HL-60 (cell line): ENCODE measurements at places on chromosomes 16 and 17.
A peak's percentile ranks its signal among the peaks of the same experiment; 100 is the strongest.

- DNase-seq: no peak
These were observed 15.3 kb upstream of the TNFRSF13B start for GRCh38 chr17:16987066-16987829.

DNA sequence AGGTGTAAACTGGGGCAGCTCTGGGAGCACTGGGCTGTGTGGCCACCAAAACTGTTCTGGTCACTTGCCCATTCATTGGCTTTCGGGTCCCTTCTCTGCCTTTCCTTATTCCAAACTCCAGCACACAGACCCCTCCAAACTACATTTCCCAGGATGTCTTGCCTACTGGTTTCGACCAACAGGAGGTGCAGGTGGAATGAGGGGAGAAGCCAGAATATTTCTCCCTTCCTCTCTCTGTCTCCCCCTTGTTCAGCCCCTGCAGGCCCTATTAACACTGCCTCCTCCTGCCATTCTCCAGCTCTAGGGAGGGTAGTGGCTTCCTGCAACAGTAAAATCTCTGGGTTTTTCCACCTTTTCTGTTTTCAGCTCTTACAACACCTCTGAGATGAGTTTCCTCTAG lies 13.2 kb upstream of the NAGPA start:
- DNase-seq: no peak

DNA sequence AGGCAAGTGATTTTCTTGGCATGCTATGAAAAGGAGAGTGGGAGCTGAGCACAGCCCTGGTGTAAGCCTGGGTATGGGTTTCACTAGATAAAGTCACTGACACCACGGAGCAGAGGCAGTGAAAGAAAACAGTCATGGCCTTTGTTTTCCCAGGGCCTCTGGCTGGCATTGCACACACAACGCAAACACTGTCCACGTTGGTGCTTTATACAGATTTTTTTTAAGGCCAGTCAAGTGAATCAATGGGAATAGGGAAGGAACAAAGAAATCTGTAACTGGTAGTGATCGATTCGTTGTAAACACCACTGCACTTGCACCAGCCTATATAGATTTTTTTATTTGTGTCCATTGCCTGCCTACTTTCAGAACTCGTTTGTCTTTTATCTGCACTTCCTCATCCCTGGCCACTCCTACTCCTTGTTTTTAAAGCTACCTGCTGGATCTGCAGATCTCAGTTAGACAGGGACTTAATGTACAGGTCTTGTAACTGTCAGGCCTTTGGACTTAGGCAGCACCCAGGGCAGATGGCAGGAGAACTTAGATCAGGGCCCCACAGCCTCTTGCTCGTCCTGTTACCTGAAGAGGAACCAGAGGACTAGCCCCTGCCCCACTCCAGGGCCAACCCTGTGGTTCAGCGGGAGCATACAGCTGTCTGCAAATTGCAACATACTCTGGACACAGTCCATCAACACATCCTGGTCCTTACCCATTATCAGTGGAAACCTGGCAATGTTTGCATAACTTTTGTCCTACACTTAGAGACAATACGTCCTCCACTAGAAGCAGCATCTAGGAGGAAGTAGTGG lies 10.6 kb upstream of the TMIGD1 start:
- peak; percentile 94 for DNase-seq

DNA sequence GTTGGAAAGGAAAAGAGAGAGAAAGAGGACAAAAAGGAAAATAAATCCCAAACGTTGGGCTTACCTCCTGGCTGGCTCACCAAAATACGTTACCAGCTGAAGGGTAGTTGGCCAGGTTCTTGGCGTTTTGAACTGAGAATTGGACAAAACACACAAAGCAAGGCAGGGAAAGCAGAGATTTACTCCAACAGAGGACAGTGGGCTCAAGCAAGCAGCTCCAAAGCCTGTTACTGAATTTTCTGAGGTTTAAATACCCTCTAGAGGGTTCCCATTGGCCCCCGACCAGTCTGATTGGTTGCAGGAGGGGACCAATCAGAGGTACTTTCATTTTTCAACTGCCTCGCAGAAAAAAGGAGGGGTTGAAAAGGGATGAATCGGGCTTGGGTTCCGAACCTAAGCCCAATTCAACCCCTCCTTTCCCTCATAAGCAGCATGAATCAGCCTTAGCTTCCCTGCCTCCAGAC lies 55.6 kb upstream of the ALOX12 start:
- DNase-seq: no peak

GRCh38 chr16:53600126-53600525 lies 97.1 kb upstream of the AKTIP start:
- no peak for DNase-seq

GRCh38 chr17:60110586-60110985 lies 31.9 kb upstream of the HEATR6 start:
- DNase-seq: no peak

GRCh38 chr16:14304891-14305460 lies 233.9 kb downstream of the MRTFB start:
- no peak for DNase-seq

GRCh38 chr16:81214745-81215166 lies 23.7 kb upstream of the BCO1 start:
- no peak for DNase-seq

DNA sequence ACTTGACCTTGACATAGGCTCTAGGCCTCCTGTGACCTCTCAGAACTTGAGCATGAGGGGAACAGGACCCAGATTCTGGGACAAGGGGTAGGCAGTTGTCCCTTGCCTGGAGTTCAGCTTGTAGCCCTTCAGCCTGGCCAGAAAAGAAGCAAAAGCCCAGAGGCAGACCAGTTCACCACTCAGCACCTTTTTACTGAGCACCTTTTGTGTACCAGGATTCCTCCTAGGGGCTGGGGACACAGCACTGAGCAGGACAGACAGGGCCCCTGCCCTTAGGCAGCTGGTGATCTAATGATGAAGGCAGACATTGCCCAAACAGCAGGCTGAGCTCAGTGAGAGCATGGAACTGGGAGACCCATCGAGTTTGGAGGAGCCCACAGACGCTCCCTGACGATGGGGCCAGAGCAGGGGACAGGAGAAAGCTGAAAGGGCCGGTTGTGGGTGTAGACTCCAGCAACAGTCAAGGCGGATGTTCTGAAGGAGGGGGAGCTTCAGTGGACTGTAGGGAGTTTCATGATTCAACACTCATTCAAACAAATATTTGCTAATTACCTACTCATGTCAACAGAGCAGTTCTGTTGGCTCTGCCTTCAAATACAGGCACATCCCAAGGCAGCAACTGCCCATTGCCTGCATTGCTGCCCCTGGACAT lies 32.0 kb downstream of the SBK1 start:
- DNase-seq: no peak

DNA sequence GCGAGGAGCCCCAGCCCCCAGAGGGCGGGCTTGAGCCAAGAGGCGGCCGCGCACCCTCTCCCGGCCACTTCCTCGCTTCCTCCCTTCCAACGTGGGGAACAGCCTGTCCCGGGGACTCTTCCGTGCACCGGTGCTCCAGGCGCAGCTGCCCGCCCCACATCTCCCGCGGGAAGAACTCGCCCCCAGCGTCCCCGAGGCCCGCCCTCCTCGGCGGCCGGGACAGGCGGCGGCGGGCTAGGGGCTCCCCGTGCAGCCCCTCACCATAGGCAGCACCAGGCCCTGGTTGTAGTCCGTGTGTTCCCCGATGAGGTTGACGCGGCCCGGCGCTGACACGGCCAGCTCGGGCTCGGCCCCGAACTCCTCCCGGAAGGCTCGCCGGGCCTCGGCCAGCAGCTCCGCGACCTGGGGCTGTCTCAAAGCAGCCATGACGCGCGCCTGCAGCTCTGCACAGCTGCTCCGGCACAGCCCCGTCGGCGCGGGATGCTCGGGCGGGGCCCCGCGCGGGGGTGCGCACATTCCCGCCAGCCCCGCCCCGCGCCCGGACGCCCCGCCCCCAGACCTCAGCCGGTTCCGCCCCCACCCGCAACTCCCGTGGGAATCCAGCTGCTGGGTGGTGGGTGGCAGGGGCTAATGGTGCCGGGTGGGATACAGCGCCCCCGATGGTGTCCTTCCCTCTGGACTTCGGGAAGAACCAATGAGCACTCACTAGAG lies at the start of gene GALK1:
Gene GALK1, minus strand, starts transcription at position 482 of the 711 bp plus-strand sequence. Its CDS starts 56 bp downstream, at position 426.
- DNase-seq: peak; percentile 87
